ENCODE measurements at places on chromosomes 7 and 10. TPM values are rescaled to one million over a fixed set of nuclear protein-coding genes. Genes with fewer than 3 reads are reported as not detected.

- no peak for DNase-seq
These were observed 683.9 kb downstream of the XPNPEP1 start for GRCh38 chr10:109239371-109239770.

The ADAMTS14 gene
- total RNA-seq = not detected

- no peak for DNase-seq
These were observed 17.7 kb downstream of the WDR91 start for GRCh38 chr7:135193615-135194081.

The CYP3A5 gene
- not detected for total RNA-seq

DNA sequence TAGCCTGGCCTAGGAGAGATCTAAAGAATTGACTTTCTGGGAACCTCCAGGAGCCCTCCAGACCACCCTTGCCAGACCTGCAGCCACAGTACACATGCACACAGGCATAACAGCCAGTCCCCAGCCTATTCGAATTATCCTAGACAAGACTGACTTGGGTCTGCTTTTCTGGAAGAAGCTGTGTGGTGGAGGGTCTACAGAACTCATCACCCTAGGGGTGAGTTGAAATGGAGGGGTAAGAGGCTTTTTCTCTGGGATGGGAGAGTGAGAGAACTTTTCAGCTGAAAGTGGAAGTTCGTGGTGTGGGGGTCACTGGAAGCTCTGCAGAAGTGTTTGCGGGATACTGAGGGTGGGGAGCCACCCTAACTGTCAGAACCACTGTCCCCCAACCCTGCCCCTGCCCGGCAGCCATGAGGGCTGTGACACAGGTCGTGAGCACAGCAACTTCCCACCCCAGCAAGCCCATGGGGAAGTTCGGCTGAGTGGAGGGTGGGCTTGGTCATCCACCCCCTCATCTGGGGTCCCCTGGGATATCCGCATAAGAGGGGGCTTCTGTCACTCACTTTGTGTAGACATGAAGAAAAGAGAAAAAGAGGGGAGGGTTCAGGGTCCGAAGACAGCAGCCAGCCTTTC, 7.8 kb downstream of the TLX1 start:
- DNase-seq = no peak

DNA sequence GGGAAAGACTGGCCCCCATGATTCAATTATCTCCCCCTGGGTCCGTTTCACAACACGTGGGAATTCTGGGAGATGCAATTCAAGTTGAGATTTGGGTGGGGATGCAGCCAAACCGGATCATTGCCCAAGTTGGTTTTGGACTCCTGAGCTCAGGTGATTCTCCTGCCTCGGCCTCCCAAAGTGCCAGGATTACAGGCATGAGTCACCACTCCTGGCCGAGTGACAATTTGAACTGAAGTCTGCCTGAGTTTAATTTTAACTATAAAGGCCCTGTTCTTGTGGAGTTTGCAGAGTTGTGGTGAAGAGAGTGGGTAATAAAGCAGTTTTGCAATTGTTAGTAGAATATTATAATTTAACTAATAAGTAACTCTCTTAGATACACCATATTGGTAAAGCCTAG, 78.3 kb downstream of the GALNT17 start:
- DNase-seq = no peak

The BAZ1B gene
- 72.6 TPM for total RNA-seq

DNA sequence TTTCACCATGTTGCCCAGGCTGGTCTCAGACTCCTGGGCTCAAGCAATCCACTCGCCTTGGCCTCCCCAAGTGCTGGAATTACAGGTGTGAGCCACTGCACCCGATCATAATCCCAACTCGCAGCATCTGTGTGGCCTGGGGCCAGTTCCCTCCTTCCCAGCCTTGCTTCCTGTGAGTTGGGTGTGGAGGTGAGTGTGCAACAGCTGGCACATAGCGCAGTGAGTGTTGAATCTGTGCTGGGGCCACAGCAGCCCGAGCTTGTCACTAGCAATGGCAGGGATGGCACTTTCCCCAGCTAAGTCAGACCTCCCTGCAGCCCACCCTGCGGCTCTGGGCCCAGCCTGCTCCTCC, 12.2 kb downstream of the TMEM184A start:
- no peak for DNase-seq

DNA sequence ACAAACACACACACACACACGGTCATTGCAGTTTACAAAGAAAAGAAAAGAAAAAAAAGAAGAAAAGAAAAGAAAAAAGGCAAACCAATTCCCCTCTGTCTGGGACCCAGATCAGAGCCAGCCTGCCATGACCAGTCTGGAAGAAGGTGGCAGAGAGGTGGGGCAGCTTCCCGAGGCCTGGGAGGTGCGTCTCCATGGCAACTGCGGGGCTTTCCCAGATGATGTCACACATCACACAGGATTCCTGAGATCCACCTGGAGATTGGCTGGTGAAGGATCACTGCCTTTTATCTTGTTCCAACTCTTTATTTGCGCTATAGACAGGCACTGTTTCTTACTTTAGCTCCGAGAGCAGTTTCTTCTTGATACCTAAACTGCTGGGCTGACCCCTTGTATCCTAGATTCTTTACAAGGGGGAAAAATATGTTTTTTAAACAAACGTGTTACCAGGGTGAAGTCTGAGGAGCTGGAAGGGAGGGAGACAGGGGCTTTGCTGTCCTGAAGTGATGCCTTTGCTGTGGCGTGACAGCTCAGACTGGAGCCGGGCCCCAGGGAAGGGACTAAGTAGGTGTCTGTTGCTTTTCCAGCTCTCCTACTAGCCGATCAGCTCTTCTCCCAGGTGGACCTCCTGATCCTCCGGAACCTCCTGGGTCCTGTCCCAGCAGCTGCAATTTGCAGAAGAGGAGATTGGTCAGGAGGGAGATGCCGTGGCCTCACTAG, 298.5 kb downstream of the KLF6 start:
- peak; percentile 25 for DNase-seq

The RNF148 gene
- 0.83 TPM for total RNA-seq

The KCP gene
- total RNA-seq = not detected

The MBL2 gene
- total RNA-seq = not detected

DNA sequence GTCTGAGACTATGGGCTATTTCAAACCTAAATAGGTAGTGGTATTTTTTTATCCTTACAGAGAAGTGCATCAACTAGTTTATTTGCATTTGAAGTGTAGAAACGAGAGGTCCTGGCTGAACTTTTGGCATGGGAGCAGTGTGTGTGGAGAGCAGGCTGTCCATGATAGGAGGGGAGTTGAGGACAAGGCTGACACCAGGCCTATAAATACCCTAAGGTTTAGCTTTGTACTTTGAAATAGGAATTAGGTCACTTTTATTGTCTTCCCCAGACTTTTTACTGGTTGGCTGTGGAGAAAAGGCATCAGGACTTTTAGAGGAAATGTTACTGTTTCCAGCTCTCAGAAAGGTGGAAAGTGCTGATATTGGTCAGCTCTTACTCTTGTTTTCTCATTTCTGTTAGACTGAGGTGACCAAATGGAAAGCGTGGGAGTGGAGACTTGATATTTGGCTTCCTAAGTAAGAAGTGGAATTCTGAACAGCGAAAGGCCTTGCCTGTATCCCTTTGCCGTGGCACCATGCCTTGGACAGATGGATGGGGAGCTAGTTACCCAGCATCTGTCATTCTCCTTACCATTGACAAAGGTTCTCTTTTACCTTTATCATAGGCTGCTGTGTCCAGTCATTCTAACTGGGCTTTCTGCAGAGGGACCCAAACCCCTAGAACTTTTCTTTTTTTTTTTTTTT, 46.0 kb downstream of the GBF1 start:
- DNase-seq = no peak

- no peak for DNase-seq
These were observed 85.8 kb upstream of the JAZF1 start for GRCh38 chr7:28266402-28266801.

DNA sequence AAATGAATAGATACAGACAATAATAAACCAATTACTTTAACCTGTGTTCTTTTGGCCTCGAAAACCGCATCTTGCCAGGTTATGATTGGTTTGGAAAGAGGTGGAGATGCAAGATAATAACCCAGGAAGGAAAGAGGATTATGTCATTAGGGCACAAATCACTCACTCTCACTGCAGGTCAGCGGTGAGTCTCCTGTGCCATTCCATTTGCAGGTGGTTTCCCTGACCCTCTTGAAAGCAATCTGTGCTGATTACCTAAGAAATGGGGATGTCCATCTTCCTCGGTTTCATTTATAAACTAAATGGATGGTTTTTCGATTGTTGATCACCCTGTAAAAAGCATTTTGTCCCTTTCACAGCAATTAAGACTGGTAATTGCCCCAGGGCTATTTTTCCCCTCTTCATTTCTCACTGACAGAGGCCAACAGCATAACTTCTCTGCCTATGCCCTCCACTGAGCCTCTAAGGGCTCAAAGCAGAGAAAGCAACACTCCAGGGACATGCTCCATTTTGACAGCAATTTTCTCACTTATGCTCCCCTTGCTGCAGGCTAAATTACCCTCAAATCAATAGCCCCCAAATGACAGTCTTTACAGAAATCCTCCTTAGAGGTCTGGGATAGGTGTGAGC, 257.5 kb downstream of the IPMK start:
- no peak for DNase-seq

- DNase-seq = no peak
These were observed 8.0 kb upstream of the CALU start for GRCh38 chr7:128731184-128731583.

- no peak for DNase-seq
These were observed 242.7 kb downstream of the THSD7A start for GRCh38 chr7:11589251-11589650.

GRCh38 chr7:14938181-14938580, 35.6 kb upstream of the DGKB start:
- DNase-seq = no peak

The OR2A1 gene
- not detected for total RNA-seq

GRCh38 chr7:17474724-17475344, 176.4 kb downstream of the AHR start:
- no peak for DNase-seq

The CYP26C1 gene
- 2.0 TPM for total RNA-seq

DNA sequence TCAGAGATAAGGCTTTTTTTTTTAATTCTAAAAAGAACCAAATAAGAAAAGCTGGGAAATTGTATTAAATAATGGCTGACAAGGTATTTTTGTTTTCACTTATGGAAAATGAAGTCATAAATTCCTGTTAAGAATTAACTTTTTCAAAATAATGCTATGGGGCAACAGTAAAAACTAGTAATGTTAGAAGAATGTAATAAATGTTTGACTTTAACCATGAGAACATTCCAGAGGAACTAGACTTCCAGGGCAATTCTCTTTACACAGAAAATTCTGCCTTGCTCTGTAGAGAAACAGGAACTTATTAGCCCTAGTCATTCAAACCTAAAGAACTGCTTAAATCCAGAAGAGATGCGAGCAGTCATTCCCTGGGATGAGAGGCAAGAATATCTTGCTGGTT, 571.1 kb downstream of the IPMK start:
- no peak for DNase-seq

DNA sequence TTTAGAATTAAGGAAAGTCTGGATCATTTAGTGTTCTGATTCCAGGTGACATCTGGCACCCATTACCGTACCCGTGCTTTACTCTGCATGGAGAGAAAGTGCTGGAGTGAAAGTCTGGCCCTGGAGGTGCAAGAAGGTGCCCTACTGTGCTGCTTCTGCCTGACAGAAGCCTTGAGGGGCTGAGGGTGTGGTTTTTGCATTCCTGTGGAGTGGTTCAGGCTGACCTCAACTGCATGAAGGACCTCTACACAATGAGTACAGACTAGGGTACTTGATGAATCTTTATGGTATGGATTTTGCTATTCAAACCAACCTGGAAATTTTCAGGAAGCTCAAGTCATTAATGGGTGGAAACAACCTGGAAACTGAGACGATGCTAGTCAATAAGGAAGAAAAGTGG, 45.1 kb upstream of the GSAP start:
- no peak for DNase-seq

GRCh38 chr7:117707080-117707479, 166.2 kb downstream of the CTTNBP2 start:
- DNase-seq = no peak

The FAM53B gene
- 17.2 TPM for total RNA-seq

DNA sequence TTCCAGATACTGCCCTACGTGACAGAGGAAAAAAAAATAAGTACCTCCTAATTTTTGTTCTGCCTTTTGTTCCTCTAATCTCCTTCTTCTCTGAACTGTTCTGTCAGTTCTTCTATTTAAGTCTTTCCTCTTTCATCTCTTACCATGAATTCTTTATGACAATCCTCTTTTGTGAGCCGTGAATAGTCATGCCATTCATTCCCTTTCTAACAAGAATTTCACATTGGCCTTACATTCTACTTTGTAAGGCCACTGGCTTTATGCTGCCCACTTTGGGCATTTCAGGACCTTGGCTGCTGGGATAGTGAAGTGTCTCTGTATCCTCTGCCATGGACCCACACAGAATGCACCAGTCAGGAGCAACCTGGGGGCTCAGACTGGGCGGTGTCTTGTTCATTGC, 52.9 kb downstream of the ATOH7 start:
- no peak for DNase-seq

GRCh38 chr7:25025218-25025671, 45.3 kb upstream of the OSBPL3 start:
- DNase-seq = peak; percentile 76

- DNase-seq = no peak
These were observed 166.3 kb downstream of the ARHGAP12 start for GRCh38 chr10:31762316-31762715.

DNA sequence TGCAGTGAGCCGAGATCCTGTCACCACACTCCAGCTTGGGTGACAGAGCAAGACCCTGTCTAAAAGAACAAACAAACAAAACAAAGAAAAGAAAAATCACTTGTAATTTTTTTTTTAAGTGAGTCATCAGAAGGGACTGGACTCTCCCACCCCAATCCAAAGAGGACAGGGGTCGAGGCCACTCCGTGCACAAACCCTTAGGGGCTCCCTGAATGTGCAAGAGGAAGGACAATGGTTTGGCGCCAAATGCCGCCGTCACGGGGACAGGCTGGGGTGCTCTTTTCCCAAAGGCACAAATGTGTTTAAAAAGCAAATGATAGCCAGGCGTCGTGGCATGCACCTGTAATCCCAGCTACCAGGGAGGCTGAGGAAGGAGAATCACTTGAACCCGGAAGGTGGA, 23.8 kb downstream of the RCC1L start:
- no peak for DNase-seq

GRCh38 chr10:22932626-22933370, 4.9 kb downstream of the ARMC3 start:
- no peak for DNase-seq

- no peak for DNase-seq
These were observed 23.8 kb upstream of the FBXW4 start for GRCh38 chr10:101718690-101719275.

DNA sequence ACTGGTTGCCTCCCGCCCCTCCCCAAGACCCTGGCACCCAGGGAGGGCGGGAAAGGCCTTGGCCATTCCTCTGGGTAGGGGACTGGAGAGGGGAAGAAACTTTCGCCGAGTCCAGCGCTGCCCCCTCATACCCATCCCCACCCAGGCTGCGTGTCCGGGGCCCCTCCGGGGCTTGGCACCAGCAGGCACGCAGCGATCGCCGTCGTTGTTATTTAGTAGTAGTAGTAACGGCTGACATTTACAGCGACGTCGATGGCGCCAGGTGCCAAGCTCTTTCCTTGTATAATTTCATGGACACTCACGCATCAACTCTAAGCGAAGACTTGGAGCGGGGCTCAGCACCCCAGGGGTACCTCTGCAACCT, 3.3 kb upstream of the PDGFA start:
- DNase-seq = no peak
